ENCODE measurements at places on chromosomes 5 and 9.

- DNase-seq: no peak
Observed at GRCh38 chr5:56464935-56465768, 232.0 kb upstream of the ANKRD55 start.

- DNase-seq: no peak
Observed at GRCh38 chr5:55897905-55898304, 46.7 kb downstream of the IL31RA start.

GRCh38 chr9:127942216-127943010 is 4.8 kb upstream of the DPM2 start:
- DNase-seq: no peak

GRCh38 chr9:128903871-128904620 is 16.7 kb upstream of the PHYHD1 start:
- no peak for DNase-seq

DNA sequence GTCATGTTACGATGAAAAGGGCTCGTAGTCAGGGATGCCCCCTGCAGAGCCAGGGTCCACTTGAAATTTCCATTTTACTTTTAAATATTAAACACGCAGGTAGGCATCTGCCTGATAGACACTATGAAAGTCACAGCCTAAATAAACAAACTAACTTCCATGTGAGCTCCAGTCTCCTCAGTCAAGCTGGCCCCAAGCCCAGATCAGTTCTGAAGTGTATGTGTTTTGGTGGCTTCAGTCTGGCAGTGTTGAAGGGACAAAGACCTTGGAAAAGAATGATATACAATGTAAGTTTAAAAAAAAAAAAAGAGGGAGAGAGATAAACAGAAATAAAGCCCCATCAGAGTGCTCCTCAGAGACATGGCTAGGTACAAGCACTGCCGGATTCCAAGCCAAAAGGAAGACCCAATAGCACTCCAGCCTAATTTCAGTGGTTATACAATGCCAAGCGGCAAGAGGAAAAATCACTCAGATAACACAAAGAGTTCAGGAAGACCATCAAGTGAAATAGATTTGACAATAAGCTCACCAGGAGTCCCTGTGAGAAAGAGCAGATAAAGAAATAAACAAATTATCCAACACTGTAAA is 181.0 kb downstream of the BNC2 start:
- DNase-seq: no peak

DNA sequence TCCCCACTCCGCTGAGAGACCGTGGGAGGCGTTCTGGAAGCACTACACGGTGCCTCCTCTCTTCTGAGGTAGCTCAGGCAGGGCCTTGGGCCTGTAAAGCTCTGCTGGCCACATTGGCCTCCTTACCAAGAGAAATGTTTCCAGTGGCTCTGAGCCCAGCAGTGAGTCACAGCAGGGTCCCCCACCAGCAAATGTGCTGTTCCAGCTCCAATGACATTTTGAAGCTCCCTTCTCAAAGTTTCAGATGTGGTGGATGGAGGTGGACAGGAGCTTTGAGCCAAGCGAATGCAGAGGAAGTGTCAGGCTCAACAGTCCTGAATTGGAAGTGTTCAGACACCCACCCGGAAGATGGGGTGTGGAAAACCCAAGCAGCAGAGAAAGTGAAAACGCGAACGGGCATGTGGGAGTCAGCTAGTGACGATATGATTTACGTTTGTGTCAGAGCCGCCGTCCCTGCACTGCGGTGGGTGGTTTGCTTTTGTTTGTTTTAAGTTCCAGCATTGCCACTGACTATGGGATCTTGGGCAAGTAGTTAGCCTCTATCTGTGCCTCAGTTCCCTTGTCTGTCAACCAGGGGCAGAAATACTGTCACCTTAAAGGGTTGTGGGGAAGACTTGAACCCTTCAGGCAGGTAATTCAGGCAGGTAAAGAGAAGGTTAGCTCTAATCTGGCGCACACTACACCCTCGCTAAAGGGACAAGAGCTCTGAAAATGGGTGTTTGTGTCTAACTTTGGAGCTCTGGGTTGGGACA is 38.2 kb downstream of the C5orf15 start:
- DNase-seq: peak; percentile 42

GRCh38 chr9:136614372-136614922 is 48.3 kb upstream of the EGFL7 start:
- no peak for DNase-seq

DNA sequence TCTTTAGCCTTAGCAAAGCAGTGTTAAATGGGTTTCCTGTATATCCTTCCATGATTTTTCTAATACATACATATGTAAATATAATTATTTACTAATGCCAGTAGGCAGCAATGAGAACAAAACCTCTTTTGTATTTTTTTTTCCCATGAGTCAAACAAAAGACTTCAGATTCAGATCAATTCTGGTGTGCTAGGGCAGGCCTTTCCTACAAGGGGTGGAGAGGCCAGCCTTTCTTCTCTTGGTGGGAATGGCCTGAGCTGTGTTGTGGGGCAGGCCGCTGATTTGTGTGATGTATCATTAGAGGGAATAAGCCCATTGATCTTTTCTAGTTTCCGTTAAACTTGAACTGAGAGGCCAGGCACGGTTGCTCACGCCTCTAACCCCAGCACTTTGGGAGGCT is 115.5 kb upstream of the DMRT1 start:
- DNase-seq: no peak

DNA sequence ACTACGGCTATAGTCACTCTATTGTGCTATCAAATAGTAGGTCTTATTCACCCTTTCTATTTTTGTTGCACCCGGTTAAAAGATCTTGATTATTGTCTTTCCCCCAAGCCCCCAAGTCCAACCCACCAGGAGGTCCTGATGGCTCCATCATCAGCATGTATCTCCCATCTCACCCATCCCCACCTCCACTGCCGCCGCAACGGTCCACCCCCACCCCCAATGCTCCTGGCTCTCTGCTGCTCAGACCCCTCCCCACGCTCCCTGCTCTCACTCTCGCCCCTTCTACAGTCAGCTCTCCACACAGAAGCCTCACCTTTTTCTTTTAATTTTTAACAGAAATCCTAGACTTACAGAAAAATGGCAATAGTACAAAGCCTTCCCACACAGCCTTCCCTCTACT is 51.5 kb upstream of the SH3PXD2B start:
- DNase-seq: no peak

DNA sequence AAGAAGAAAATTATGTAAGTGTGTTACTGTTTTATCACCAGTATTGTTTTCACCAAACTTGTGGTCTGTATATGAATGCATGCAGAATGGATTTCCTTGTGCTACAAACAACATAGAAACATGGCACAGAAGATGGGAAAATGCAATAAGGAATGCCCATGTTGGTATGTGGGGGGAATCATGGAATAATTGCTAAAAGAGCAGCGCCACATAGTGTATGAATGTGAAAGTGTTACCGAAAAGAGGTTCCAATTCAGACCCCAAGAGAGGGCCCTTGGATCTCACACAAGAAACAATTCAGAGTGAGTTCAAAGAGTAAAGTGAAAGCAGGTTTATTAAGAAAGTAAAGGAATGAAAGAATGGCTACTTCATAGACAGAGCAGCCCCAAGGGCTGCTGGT is 26.4 kb upstream of the TYRP1 start:
- no peak for DNase-seq

DNA sequence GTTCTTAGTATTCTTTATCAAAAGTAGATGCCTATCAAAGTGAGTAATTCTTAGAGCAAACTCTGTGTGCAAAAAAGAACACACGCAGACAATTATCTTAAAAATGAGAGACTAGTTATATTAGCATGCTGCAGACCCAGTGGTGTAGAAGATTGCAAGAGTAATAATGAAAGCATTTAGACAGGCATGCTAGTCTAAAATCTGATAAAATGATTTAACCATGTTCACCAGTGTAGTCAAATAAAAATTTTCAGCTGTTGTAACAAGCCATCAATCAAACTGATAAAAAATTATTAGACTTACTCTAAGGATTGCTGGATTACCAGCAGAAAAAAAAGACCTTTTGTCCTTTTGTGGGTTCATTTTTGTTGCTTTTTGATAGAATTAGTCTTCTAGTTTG is 241.9 kb upstream of the TLE4 start:
- DNase-seq: no peak

GRCh38 chr9:4832786-4833579 is 40.2 kb downstream of the RCL1 start:
- DNase-seq: no peak

GRCh38 chr5:171697221-171698102 is 88.2 kb upstream of the SMIM23 start:
- DNase-seq: no peak

Data from activated CD8-positive, alpha-beta memory T cell treated with anti-CD3 and anti-CD28 coated beads for 4 hours (primary cell).